ENCODE measurements at places on chromosomes 2 and 18.

DNA sequence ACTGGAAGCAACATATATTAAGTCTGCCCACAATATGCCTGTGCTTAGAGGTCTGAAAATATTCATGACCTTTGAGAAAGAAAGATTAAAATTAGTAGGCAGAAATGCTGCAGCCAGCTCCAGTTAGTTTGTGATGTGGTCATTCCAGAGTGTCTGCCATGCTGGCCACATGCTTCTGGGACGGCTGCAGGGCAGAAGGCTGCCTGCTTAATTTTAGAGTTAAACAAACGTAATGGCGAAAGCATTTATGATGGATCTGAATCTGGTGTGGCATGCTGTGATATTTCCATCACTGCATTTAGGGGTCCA, 95.4 kb downstream of the FHOD3 start:
- no peak for DNase-seq

DNA sequence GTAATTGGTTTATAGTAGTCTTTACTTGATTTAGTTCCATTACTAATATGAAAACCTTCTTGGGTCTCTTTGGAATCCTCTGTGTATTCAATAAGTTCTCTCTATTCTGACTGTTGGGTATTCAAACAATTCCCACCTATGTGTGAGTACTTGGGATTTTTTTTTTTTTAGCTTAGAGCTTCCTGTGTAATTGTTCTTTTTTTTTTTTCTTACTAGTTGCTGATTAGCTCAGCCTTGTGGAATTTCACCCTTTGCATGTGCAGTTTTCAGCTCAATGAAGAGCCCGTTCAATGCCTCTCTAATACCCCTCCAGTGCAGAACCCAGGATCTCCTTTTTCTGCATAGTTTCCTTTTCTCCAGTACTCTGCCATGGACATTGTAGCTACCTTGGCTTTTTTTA, 339.1 kb upstream of the GALNT5 start:
- DNase-seq, result no peak

DNA sequence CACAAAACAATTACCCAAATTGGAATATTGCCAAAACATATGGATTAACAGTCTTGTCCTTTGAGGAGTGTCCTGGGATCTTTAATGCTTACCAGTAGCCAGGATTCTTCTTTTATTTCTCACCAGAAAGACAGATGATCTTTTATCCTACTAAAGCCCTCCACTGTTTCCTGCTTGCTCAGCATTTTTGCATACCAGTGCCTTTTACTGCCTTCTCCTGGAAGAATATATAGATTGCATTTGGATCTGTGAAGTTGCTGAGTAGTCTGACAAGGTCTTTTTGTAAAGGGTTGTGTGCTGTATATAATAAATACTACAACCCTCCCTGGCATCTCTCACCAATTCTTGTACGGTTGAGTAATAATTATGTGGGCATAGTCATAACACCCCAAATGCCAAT, 652.2 kb downstream of the LRRTM4 start:
- peak; percentile 68 for DNase-seq

GRCh38 chr18:60232541-60232940, 140.0 kb downstream of the MC4R start:
- no peak for DNase-seq

GRCh38 chr2:168166902-168167510, 80.4 kb downstream of the STK39 start:
- no peak for DNase-seq

GRCh38 chr18:78643004-78643403, 336.6 kb upstream of the SALL3 start:
- DNase-seq, result no peak

GRCh38 chr2:240213226-240213475, 72.7 kb upstream of the OTOS start:
- DNase-seq, result no peak

DNA sequence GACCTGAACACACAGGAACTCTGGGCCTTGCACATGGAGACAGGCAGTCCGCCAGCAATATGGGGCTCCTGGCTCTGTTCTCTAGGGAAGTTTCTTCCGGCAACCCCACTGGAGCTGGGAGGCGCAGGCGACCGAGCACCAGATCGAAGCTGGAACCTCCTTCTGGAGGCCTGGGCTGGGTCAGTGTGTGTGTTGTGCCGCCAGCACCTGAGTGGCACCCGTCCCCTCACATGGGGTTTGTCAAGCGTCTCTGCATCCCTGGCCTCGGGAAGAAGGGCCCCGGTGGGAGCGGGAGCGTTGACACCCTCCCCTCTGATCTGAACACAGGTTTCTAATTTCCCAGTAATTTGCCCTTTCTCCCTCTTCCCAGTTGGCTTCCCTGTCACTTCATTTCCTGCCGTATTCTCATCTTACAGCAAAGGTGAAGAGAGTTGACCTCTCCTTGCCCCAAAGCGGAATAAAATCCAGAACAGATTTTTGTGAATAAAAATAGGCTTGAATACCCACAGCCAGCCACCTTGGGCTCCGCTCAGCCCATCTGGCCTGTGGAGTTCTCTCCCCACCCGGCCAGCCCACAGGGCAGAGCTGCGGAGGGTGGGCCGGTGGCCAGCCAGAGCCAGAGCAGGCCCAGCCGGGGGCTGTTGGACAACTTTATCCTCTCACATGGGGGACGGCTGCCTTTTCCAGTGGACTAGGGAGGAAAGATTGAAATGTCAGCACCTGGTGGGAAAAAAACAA, 85.9 kb downstream of the APOB start:
- DNase-seq, result no peak

DNA sequence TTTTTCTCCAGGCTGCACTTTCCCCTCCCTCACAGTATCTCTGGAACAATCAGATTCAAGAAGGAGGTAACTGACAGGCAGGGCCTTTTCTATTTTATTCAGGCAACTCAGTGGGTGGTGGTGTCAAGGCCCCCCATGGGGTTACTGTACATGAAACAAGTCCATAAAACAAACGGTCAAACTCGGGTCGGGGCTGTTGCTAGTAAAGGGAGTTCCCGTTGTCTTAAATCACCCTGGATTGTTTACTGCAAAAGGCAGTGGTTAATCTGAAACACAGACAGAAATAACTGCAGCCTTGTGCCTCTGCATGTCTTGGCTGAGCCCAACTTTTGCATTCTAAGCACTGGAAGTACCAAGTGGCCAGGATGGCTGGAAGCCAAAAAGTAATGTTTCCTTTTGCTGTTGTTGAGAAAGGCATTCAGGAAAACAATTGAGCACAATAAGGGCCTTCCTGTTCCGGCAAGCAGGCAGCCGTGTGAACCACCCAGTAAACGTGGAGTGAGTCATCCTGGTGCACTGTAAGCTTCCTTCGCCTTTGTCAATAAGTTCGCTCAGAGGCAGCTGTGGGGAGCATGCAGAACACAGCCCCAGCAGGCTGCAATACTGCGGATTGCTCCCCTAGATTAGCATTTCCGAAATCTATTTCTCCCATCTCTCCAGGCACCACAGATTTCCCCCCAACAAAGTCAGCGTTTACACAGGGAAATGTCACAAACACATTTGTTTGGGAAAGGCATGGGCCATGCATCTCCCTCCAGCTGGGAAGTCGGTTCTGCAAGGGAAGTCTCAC, 149.6 kb downstream of the IRS1 start:
- DNase-seq, result no peak

GRCh38 chr18:79940814-79941472, 10.5 kb downstream of the SLC66A2 start:
- no peak for DNase-seq

- peak; percentile 41 for DNase-seq
Measured at GRCh38 chr18:76450452-76451395, 44.3 kb downstream of the ZNF516 start.

GRCh38 chr2:69946351-69947324, 14.8 kb downstream of the ASPRV1 start:
- DNase-seq, result peak; percentile 21

GRCh38 chr2:65985986-65986385, 448.9 kb upstream of the MEIS1 start:
- no peak for DNase-seq

DNA sequence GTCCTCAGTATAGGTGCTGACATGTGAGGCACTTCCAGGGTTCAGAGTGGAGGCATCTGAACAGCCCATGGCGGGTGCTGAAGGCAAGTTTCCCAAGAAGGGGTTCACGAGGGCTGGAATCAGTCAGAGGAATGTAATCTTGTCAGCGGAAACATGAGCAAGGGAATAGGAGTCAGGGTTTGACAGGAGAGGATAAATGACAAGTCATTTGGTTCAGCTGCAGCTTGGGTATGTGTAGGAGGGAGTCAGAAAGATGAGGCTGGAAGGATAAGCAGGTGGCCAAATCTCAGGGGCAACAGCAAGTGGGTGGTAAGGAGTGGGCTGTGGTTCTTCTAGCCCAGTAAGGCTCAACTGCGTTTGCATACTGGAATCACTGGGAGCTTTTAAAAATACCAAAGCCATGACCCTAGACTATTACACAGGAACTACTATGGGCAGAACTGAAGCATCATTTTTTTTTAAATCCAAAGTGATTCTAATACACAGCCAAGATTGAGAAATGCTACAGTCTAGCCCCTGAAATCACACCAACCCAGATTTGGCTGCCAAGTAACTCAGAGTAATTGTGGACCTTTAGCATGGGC, 41.8 kb upstream of the NAB1 start:
- DNase-seq, result no peak

GRCh38 chr2:230319211-230319862, 7.7 kb upstream of the SP140L start:
- no peak for DNase-seq

DNA sequence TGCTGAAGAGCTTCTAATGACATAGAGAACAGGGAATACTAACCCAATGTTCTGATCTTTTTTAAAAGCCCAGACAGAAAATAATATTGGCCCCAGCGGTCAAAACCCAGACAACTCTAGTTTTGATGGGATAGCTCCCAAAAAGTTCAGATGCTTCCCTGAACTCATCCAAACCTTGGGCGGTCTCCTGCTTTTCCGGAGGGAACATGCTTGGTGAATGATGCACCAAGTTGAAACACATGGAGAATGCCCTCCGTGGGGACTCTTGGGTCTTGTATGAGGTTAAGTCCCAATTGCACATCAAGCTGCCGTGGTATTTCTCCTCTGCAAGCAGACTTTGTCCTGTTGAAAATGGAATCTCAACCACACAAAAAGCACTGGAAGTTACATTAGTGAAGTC, 120.7 kb upstream of the CTAGE1 start:
- DNase-seq, result no peak

GRCh38 chr2:159921752-159922404, 123.9 kb upstream of the CD302 start:
- peak; percentile 87 for DNase-seq

GRCh38 chr2:17309181-17309580, 209.1 kb downstream of the RAD51AP2 start:
- DNase-seq, result no peak

DNA sequence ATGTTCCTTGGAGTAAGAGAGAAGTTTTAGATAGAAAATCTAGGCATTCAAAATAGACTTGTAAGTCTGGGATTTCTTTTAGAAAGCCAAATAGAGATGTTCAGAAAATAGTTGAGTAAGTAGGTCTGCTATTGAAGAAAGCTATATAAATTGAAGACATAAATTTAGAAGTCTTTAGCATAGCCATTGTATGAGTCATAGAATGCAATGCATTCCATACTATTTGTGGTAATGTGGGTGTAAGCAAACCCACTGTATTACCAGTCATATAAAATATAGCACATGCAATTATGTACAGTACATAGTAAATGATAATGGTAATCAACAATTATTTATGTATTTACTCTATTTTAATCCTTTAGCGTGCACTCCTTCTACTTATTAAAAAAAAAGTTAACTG, 14.1 kb downstream of the MC4R start:
- DNase-seq, result no peak

- DNase-seq, result peak; percentile 8
Measured at GRCh38 chr18:38884050-38884449, 1318.5 kb upstream of the CELF4 start.

GRCh38 chr2:20444993-20445910, 1.6 kb upstream of the RHOB start:
- DNase-seq, result no peak

DNA sequence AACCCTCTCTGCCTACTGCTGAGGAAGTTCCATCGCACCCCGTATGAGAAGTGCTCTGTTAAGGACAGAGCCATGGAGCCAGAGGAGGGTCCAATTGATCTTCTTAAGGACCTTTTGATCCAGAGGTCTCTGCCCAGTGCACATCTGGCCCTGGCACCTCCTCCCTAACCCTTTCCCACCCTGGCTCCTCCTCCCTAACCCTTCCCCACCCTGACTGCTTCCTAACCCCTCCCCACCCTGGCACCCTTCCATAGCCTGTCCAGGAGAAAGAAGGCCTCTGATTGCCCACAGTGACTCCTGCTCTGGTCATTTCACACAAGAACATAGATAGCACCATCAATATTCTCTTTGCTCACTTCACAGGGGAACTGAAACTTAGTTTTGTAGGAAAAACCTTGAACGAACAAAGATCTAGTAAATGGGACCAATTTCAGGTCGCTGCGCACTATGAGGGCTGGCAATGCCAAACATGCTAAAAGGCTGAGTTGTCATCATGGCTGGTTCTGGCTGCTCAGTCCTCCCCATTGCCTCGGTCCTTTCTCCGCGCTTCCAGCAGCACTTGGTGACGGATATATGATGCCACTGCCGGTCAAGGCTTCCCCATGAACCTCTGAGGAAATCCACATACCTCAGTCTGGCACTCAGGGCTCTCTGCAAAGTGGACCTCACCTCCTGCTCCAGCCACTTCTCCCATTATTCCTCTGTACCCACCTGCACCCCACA, 49.2 kb downstream of the PKDCC start:
- DNase-seq, result no peak

GRCh38 chr2:149164827-149165226, 126.3 kb downstream of the LYPD6B start:
- no peak for DNase-seq

DNA sequence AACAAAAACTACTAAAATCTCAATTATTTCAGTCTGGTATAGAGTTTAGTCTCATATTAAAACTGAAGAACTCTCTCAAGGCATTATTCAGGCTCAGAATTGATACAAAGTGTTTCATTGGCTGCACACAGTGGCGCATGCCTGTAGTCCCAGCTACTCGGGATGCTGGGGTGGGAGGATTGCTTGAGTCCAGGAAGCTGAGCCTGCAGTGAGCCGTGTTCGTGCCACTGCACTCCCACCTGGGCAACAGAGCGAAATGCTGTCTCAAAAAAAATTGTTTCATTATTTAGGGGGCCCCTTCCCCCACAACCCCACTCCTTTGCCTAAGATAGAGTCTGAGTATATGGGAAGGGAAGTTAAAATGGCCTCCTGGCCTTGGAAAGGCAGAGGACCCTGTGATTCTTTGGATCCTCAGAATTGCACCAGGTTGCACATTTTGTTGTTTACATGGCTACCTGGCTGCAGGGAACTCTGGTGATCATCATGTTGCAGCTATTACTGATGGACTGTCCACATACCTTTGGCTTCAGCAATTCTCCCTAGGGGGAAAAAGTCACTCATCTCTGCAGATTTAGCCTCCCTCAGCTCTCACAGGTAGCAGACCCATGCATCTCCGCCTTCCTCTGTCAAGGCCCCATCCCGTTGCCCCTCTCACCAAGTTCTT, 19.2 kb upstream of the CYRIA start:
- DNase-seq, result no peak

- DNase-seq, result no peak
Measured at GRCh38 chr2:121513597-121514333, 16.9 kb upstream of the RNU4ATAC start.

DNA sequence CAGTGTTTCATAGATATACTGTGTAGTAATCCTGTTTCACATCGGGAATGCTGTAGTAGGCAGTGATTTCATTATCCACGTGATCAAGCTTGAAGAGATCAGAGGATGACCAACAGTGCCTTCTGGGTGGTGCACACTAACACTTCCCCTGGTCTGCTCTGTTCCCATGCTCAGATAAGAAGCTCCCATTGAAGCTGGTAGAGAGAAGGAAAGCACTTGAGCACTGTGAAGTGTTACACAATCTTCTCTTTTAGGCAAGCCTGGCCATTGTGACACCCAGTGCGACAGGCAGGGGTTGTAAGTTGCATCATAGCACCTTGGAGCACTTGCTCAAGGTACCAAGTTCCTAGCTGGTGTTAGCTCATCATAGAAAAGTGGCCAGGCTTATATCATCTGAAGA, 30.6 kb upstream of the GPD2 start:
- peak; percentile 25 for DNase-seq

Data from NCI-H82 (cell line).